ENCODE measurements at places on chromosomes 16 and 17.

DNA sequence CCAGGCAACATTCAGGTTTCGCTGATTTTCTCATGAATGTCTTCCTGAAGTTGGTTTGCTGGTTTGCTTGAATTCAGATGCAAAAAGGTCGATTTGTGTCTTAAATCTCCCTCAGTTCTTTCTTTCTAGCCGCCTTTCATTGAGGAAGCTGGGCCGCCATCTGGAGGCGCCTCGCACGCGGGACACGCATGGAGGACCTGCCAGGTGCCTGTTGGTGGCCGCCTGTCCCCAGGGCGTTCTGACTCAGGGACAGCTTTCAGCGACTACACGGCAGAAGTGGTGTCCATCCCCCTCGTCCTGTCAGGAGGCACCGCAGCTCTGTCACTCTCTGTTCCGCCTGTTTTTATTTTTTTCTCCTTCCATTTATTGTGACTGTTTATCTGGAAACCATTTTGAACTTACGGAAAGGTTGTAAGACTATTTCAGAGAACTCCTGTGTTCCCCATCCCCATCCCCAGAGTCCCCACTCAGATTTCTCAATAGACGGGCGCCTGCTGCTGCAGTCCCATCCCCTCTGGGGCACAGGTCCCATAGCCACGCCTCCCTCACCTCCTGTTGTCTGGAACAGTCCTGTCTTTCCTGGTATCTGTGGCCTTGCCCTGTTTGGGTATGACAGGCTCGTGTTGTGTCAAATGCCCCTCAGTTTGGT is 33.2 kb downstream of the COX4I1 start:
- peak; percentile 77 for DNase-seq

DNA sequence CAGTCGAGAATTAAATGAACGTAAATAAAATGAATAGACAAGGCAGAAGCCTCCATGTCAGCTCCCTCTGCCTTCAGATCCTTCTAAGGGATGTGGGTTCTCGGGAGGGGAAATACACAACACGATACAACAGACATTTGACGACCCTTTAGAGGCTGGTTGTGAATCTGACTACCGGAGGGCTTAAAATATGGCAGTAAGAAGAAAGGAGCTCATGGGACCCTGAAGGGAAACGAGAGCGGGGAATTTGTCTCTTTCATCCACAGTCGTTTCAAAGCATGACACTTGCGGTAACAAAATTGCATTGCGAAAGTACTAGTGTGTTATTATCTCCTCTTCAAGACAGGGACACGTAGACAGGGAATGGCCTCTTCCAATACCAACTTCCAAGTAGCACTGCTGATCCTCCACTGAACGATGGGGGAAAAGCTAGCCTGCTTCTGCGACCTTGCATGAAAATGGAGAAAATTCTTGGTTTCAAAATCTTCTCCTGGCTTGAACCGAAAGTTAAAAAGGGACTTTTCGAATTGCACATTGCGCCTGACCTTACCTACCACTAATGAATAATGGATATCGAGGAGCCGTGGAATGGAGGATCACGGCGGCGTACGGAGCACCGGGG is 1.2 kb upstream of the TNRC6C start:
- peak; percentile 38 for DNase-seq

- peak; percentile 54 for DNase-seq
Measured at GRCh38 chr16:53094013-53094630, 39.3 kb downstream of the CHD9 start.

DNA sequence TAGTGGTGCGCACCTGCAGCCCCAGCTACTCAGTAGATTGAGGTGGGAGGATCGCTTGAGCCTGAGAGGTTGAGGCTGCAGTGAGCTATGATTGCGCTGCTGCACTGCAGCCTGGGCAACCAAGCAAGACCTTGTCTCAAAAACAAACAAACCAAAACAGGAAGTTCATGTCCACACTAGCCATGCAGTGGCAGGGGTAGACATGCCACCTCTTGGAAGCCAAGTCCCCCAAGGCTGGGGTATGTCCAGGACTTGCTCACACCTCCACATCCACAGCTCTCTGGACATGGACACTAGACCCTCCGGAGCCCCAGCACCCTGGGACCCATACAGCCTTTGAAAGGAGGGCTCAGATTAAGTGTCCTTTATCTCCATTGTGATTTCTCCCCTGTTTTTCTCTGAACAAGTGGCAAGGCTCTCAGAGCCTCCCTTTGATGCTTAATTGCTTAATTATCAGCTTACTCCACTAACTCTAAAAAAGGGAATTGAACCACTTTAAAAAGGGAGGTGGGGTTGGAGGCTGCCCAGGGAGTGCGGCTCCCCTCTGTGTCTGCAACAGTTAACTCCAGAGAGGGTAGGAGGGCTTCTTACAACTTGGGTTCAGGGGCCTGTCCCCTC is 424.6 kb upstream of the C16orf82 start:
- DNase-seq, result no peak

DNA sequence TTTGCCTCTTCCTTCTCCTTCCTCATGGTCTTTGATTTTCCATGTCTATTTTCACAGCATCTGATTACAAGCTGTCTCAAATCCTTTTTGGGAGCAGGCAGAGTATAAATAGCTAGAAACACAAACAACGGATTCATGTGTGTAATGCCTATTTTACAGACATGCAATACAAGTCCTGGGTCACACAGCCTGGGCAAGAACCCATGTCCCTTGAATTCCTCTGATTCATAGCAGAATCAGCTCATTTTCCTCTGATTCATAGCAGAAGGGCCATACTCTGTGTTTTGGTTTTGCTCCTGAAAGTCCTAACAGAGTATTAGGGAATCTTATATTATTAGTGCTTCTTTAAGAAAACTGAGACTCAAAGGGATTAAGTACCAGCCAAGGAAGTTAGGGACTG is 71.3 kb downstream of the IRX5 start:
- no peak for DNase-seq

- DNase-seq, result no peak
Measured at GRCh38 chr16:55892821-55893220, 17.6 kb upstream of the CES5A start.
